NCI-H1930 (cell line): ENCODE measurements at places on chromosomes 13 and 19.

GRCh38 chr19:56705939-56706338 lies 34.4 kb upstream of the ZNF835 start:
- DNase-seq: no peak

DNA sequence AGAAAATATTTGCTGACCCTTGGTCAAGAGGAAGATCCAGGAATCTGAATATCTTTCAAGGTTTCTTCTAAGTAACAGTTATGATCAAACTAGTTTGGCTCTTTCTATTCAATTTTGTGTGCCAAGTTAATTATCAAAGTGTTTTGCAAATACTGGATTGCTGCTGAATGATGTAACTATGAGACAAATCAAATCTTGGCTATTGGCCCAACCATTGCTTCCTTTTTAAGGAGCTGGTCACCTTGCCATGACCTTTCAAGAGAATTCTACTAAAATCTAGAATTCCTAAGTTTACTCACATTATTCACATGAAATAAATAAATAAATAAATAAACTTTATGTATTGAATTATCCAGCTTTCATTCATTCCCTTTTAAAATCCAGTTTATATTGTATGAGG lies 371.8 kb downstream of the SLITRK6 start:
- no peak for DNase-seq

GRCh38 chr19:53991224-53992113 lies at the start of gene CACNG6:
TSS of gene CACNG6 (plus strand) at chr19:53991637. CDS start at chr19:53992878, 1,241 bp downstream.
- DNase-seq: peak; percentile 7

DNA sequence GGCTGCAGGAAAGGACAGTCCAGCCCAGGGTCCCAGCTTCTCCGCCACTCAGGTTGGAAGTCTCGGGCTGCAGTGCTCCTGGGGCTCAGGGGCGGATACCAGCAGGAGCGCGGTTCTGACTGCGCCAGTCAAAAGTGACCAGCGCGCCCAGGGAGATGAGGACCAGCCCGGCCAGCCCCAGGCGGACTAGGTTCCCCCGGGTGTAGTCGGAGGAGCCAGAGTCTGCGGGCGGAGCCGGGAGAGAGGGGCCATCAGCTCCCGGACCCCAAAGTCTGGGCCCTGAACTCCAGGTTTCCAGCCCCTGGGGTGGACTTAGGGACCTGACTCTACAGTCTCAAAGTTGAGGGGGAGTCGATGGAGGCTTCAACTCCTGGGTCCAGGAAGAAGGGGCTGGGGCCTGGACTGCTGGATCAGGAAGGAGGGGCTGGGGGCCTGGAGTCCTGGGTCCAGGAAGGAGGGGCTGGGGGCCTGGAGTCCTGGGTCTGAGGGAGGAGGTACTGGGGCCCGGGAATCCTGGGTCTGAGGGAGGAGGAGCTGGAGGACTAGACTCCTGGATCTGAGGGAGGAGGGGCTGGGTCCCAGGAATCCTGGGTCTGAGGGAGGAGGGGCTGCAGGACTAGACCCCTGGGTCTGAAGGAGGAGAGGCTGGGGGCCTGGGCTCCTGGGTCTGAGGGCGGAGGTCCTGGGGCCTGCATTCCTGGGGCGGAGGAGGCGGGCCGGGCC lies 5.3 kb downstream of the OSCAR start:
- no peak for DNase-seq

DNA sequence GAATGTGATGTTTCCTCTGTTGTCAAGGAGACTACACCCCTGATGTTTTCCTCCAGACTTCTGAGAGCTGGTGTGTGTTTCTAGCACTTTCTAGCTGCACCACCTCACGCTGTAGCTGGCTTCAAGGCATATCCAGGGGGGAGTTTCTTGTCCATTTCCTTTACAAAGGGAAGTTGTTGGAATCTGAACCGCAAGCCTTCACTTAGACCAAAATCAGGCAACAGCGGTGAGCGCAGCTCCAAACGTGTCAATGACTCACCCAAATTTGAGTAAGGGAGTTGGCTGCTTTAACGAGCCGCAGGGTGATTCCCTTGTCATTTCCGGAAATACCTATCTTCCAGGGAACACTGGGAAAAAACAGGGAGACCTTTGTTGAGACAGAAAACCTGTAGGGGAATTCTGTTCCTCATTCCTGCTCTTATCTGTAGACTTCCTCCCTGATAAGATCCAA lies 2.5 kb downstream of the LDLR start:
- DNase-seq: no peak

DNA sequence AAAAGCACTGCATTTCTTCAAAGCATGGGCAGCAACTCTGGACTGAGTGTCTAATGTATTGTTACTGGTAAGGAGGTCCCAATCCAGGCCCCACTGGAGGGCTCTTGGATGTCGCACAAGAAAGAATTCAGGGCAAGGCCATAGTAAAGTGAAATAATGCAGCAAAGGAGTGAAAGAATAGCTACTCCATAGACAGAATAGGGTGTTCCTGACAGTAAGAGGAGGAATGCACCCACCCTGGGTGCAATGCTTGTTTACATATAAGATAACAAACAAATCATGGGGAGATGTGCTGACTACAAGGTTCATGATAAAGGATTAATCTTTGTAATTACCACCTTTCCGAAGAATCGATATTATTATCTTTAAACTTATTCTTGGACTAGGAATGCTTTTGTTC lies 58.8 kb upstream of the ABCC4 start:
- DNase-seq: no peak

GRCh38 chr19:8396563-8397203 lies 6.5 kb downstream of the RAB11B start:
- DNase-seq: no peak

GRCh38 chr13:42466123-42466522 lies 107.8 kb upstream of the TNFSF11 start:
- DNase-seq: no peak

DNA sequence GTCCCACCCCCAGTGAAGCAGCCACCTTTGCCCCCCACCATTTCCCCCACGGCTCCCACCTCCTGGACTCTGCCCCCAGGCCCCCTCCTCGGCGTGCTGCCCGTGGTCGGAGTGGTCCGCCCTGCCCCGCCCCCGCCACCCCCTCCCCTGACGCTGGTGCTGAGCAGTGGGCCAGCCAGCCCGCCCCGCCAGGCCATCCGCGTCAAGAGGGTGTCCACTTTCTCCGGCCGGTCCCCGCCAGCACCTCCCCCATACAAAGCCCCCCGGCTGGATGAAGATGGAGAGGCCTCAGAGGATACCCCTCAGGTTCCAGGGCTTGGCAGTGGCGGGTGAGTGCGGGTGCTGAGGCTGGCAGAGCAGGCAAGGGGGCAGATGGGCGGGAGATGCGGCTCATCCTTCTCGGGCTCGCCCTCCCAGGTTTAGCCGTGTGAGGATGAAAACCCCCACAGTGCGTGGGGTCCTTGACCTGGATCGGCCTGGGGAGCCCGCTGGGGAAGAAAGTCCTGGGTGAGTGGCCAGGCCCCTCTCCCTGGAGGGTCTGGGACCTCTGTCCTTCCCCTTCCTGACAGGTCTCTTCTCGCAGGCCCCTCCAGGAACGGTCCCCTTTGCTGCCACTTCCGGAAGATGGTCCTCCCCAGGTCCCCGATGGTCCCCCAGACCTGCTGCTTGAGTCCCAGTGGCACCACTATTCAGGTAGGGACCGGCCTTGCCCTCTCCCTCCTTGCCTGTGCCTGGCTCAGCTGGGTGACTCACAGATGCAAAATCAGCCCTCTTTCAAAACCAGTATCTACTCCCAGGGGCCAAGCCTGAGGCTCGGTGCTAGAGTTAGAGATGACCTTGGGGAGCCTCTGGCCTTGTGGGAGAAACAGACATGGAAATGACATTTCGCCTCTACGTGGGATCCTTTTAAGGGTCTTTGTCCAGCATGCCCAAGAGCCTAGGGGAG lies 8.8 kb downstream of the IGFLR1 start:
- no peak for DNase-seq
